Ovary (tissue), 10 donors: ENCODE measurements at places on chromosomes 1 and 21. TPM values are rescaled to one million over a fixed set of nuclear protein-coding genes. Genes with fewer than 3 reads are reported as not detected.

FLG2 gene
- total RNA-seq: not detected

HSF2BP gene
- total RNA-seq: 0.69 TPM

GATAD2B gene
- 16.4 TPM for total RNA-seq

TEX38 gene
- not detected for total RNA-seq

PDC gene
- not detected for total RNA-seq

TMPRSS15 gene
- not detected for total RNA-seq

C1QA gene
- 52.7 TPM for total RNA-seq

MCL1 gene
- total RNA-seq: 126 TPM

- H3K4me1 ChIP-seq: no peaks in the 10 kb centered on the region
- H3K27me3 ChIP-seq: no peaks in the 10 kb centered on the region
- H3K36me3 ChIP-seq: no peaks in the 10 kb centered on the region
These were observed 520.2 kb downstream of the PTPRU start for GRCh38 chr1:29756498-29756897.

DNA sequence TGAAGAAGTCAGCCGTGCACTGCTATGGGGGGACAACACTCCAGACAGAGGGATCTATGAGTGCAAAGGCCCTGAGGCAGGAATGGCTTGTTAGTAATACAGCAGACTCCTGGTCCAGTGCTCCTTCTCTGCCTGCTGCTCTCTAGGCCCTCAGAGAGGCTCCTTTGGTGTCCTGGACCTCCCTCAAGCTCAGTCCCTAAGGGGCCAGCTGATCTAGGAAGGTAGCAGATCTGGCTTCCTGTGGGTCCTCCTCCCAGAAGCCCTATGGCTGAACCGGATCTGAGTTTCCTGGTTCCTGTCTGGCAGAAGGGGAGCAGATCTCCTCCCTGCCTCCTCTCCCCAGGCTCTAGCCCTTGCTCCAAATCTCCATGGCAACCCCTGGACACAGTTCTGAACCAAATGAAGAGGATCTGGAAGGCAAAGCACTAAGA, at the start of gene LDLRAD2:
Gene LDLRAD2 (plus strand): TSS at position 391 of the 431 bp plus-strand sequence. CDS start 187 bp downstream, outside the sequence.
- no peak within 1 kb of the TSS for H3K27ac ChIP-seq
- no peaks in the 10 kb centered on the region for H3K27me3 ChIP-seq
- H3K4me3 ChIP-seq: no peak within 1 kb of the TSS
- DNase-seq: no peak
- H3K36me3 ChIP-seq: no peaks in the 10 kb centered on the region

DNA sequence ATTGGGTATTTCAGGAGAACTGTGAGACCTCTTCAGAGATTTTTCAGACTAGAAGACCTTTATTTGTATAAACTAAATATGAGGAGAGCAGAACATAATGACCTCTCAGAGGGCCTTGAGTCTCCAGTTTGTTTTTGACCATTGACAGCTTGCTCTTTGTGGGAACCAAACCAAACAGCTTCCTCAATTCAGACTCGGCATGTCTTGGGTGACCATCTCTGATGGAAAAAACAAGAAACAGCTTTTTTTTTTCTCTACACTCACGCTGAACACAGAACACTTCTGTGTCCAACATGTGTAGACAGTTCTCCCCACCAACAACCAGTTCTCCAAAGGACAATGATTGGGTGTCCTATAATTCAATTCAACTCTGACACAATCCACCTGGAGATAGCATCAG, 11.5 kb downstream of the ATP1A4 start:
- no peak overlapping the region for H3K4me3 ChIP-seq
- no peak for DNase-seq
- H3K27me3 ChIP-seq: no peaks in the 10 kb centered on the region
- no peaks in the 10 kb centered on the region for H3K4me1 ChIP-seq
- no peak overlapping the region for H3K27ac ChIP-seq
- H3K36me3 ChIP-seq: no peaks in the 10 kb centered on the region

- H3K36me3 ChIP-seq: no peaks in the 10 kb centered on the region
- DNase-seq: no peak
- peak overlapping the region; percentile 75 for H3K4me3 ChIP-seq
- H3K27ac ChIP-seq: no peak overlapping the region
- H3K27me3 ChIP-seq: no peaks in the 10 kb centered on the region
These were observed 710 bp upstream of the PRPF3 start for GRCh38 chr1:150320667-150320978.

DNA sequence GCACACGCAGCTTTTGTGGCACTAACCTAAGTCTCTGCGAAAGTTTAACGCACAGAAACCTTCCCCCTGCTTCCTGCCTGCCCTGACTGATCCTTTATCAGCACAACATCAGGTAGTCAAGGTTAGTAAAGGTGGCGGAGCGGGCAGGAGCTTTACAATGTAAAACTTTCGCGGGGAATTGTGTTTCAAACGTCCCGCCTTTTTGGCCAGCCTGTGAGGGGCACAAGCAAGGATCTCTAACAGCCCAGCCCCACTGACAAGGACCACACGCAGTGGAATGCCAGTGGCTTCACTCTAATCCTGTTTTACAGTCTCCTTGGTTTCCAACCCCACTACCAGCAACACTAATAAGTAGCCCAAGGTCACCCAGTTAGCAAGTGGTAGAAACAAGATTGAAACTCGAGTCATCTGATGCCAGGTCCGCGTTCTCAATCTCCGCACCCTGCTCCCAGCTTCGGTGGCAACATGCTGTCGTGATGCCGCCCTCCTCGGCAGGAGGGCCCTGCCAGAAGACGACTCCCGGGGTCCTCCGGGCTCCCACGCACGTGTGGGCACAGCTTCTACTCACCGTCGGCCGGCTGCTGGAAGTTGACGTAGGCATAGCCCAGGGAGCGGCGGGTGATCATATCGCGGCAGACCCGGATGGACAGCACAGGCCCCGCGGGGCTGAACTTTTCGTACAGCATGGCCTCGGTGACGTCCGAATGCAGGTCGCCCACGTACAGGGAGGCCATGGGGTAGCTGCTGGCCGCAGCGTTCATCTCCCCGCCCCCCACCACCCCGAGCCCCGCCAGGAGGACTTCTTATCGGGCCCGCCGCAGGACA, 1.2 kb downstream of the PABPC4 start:
- peaks cover 2% of the 10 kb centered on the region for H3K36me3 ChIP-seq
- no peaks in the 10 kb centered on the region for H3K27me3 ChIP-seq

DNA sequence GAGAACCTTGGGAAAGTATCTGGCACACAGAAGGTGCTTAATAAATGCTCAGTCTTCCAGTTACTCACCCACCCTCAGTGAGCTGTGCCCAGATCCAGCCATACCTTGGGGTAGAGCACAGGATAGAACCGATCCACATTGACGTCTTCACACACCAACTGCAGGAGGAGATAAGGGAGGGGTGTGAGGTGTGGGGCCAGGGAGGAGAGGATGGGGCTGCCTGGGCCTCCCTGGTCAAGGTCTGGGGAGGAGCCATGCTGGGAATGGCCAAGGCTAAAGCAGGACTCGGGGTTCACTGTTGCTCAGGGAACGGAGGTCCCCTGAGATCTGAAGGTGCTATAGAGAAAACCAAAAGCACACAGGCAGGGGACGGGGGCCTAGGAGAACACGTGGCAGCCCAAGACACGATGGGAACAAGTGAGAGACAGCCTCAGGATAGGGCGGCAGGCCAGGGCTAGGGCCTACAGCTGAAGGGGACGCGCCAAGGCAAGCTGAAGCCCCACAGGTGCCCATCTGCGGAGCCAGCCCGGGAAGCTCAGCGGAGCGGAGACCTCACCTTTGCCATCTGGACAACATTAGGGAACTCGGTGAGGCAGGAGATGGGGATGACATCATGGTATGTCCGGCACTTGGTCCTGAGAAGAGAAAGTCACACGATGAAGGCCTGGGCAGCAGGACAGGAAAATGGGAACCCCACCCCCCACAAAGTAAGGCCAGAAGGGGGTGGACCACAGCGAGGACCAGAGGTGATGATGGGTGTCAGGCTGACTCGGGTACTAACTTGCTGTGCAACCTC, 55.9 kb downstream of the RAP1GAP start:
- DNase-seq: no peak
- H3K4me1 ChIP-seq: no peaks in the 10 kb centered on the region
- no peaks in the 10 kb centered on the region for H3K36me3 ChIP-seq
- no peak overlapping the region for H3K4me3 ChIP-seq

- no peak for DNase-seq
- no peak overlapping the region for H3K4me3 ChIP-seq
- H3K4me1 ChIP-seq: no peaks in the 10 kb centered on the region
- no peaks in the 10 kb centered on the region for H3K27me3 ChIP-seq
These were observed 91.9 kb downstream of the IGSF21 start for GRCh38 chr1:18199462-18199861.

- H3K27me3 ChIP-seq: no peaks in the 10 kb centered on the region
- peaks cover 12% of the 10 kb centered on the region for H3K4me1 ChIP-seq
- H3K36me3 ChIP-seq: no peaks in the 10 kb centered on the region
- no peak for DNase-seq
- no peak overlapping the region for H3K4me3 ChIP-seq
These were observed 138.0 kb upstream of the ARHGEF16 start for GRCh38 chr1:3316340-3316943.

DNA sequence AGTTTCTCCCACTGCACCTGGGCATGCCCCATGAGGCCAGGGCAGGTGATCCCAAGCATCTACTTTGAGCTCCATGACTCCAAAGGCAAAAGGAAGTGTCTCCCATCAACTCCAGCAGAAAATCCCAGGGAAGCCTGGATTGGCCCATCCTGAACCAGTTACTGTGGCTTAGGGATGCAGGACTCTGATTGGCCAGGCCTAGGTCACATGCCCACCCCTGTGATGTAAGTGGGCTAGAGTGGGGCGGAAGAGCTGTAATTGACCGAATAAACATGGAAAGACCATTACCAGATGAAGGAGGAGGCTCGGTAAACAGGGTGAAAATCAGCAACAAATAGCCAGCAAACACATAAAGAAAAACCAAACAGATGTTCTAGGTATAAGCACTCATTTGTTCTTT, 45.2 kb downstream of the MATN1 start:
- no peaks in the 10 kb centered on the region for H3K4me1 ChIP-seq
- H3K27ac ChIP-seq: no peak overlapping the region
- DNase-seq: no peak
- no peaks in the 10 kb centered on the region for H3K36me3 ChIP-seq

- H3K4me1 ChIP-seq: peaks cover 5% of the 10 kb centered on the region
- no peak overlapping the region for H3K27ac ChIP-seq
- no peaks in the 10 kb centered on the region for H3K36me3 ChIP-seq
- no peaks in the 10 kb centered on the region for H3K27me3 ChIP-seq
- DNase-seq: no peak
- no peak overlapping the region for H3K4me3 ChIP-seq
These were observed 3.6 kb downstream of the ACTN2 start for GRCh38 chr1:236689713-236690569.

DNA sequence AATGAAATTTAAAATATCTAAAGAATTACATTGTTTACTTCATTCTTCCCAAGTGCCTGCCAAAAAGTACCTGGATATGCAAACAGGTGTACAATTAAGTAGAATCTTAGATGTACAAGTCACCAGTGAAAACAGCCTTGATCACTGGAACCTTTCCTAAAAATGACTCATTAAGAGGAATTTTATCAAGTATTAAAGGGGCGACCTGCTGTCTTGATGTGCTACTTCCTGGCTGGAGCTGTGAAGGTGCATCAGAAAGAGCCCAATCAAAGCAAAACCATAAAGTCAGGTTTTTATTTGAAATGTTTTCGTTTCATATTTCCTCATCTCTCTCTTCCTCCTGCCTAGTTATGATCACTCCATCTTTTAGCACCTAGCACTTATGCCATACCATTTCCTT, 33.4 kb downstream of the IFI44 start:
- DNase-seq: no peak
- no peak overlapping the region for H3K27ac ChIP-seq
- no peaks in the 10 kb centered on the region for H3K27me3 ChIP-seq
- no peak overlapping the region for H3K4me3 ChIP-seq
- no peaks in the 10 kb centered on the region for H3K36me3 ChIP-seq

- H3K27ac ChIP-seq: no peak overlapping the region
- no peak overlapping the region for H3K4me3 ChIP-seq
- no peaks in the 10 kb centered on the region for H3K27me3 ChIP-seq
- DNase-seq: no peak
- no peaks in the 10 kb centered on the region for H3K4me1 ChIP-seq
- no peaks in the 10 kb centered on the region for H3K36me3 ChIP-seq
These were observed 11.0 kb downstream of the DLGAP3 start for GRCh38 chr1:34918386-34918976.

GRCh38 chr21:46295996-46296752, 10.0 kb downstream of the YBEY start:
- H3K27me3 ChIP-seq: no peaks in the 10 kb centered on the region
- H3K4me3 ChIP-seq: no peak overlapping the region
- DNase-seq: peak; percentile 85

DNA sequence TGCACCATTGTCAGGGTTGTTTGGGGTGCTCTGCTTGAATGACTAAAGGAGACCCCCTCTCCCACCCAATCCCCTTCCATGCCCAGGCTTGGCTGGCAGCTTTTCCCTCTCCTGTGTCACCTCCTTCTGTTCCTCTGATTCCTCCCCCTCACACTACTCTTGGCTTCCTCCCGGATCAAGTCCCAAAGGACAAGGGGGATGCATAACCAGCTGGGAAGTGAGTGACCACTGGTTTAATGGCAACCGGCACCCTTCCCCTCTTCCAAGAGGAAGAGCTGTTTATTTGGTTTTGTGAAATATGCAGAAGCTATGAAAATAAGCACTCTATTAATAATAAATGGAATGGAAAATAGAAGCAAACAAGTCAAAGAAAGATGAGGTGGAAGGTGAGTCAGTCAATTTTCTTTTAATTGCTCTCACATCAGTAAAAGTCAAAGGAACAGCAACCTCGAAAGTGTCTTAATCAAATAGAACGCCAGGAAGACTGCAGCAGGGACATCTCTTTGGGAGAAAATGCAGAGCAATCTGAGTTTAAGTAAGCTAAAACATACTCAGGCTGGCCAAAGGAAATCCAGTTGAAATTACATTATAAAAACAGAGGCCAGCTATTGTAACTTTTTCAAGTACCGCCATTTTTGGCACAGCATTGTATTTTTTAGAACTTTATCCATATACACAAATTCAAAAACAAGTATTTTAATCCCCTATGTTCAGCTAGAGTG, 322.5 kb downstream of the SIPA1L2 start:
- DNase-seq: no peak
- no peak overlapping the region for H3K4me3 ChIP-seq
- H3K36me3 ChIP-seq: no peaks in the 10 kb centered on the region
- peaks cover 2% of the 10 kb centered on the region for H3K4me1 ChIP-seq
- H3K27ac ChIP-seq: no peak overlapping the region
- H3K27me3 ChIP-seq: no peaks in the 10 kb centered on the region

DNA sequence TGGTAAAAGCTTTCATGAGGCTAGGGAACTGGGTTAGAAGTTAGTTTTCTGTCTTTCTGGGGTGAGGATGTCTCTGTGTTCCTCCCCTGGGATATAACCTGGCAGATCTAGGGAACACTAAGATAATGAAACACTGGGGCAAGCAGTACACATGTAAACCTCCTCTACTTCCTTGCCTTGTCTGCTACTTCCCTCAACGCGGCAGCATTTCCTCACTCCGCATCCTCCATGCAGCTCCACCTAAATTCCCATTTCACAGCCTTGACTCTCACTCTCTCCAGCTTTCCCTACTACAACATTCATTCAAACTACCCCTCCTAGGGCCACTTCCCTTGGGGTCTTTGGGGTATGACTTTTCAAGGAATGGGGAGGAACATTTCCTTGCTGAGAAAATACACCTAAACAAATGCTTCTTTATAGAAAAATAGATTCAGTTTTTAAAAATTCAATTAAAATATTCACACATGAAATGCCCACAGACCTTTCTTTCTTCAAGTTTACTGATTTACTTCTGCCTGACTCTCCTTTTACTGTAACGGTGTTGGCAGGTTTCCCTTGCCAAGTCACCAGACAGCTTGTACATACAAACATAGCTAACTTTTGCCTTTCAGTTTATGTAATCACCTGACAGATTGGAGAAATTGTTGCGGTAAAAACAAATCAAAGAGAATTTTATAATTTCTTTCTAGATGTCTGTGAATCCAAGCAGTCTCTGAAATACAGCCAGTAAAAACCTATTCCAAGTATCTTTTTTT, 90.1 kb downstream of the TNFSF18 start:
- H3K27ac ChIP-seq: no peak overlapping the region
- no peaks in the 10 kb centered on the region for H3K36me3 ChIP-seq
- no peak overlapping the region for H3K4me3 ChIP-seq
- H3K27me3 ChIP-seq: no peaks in the 10 kb centered on the region
